ENCODE measurements at places on chromosomes 11 and 22. TPM values are rescaled to one million over a fixed set of nuclear protein-coding genes. Genes with fewer than 3 reads are reported as not detected.
A peak's percentile ranks its signal among the peaks of the same experiment; 100 is the strongest.

- peak; percentile 86 for DNase-seq
Observed at GRCh38 chr11:66289548-66290329, 796 bp upstream of the YIF1A start.

DNA sequence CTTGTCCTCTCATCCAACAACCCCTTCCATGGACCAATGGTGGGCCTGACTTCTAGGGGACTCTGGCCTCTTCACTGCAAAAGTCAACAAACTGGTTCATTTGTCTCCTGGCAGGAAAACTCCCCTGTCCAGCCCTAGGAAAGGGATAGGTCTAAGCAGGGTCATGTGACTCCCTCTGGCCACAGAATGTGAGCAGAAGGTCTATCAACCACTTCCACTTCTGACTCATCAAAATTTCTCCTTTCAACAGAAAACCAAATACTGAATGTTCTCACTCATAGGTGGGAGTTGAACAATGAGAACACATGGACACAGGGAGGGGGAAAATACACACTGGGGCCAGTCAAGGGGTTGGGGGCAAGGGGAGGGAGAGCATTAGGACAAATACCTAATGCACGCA is 1.3 kb upstream of the ISX start:
- DNase-seq = no peak

GRCh38 chr11:62539238-62539925 is 7.2 kb downstream of the AHNAK start:
- peak; percentile 69 for DNase-seq

The SLC25A45 gene
- 15.7 TPM for total RNA-seq

- no peak for DNase-seq
Observed at GRCh38 chr11:706957-707816, 1.2 kb downstream of the EPS8L2 start.

GRCh38 chr11:64804346-64805210 is 1.6 kb upstream of the MAP4K2 start:
- no peak for DNase-seq

DNA sequence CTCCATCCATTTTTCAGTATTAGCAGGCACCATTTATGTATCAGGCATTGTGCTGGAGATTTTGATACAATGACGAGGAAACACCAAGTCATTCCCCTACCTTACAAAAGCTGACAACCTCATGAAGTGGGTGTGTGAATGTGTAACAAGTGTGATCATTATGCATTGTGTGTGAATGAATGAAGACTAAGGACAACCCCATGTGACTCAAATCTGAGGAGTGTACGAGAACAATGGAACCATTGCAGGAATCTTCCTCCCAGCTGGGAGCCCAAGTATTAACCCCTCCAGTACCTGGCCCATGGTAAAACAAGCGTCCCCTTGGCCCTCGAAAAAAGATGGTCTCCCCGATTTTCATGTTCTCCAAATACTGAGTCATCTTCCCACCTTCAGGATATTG is 4.4 kb downstream of the CYB5R2 start:
- DNase-seq = no peak

GRCh38 chr11:31500560-31500959 is 8.9 kb downstream of the IMMP1L start:
- DNase-seq = no peak

DNA sequence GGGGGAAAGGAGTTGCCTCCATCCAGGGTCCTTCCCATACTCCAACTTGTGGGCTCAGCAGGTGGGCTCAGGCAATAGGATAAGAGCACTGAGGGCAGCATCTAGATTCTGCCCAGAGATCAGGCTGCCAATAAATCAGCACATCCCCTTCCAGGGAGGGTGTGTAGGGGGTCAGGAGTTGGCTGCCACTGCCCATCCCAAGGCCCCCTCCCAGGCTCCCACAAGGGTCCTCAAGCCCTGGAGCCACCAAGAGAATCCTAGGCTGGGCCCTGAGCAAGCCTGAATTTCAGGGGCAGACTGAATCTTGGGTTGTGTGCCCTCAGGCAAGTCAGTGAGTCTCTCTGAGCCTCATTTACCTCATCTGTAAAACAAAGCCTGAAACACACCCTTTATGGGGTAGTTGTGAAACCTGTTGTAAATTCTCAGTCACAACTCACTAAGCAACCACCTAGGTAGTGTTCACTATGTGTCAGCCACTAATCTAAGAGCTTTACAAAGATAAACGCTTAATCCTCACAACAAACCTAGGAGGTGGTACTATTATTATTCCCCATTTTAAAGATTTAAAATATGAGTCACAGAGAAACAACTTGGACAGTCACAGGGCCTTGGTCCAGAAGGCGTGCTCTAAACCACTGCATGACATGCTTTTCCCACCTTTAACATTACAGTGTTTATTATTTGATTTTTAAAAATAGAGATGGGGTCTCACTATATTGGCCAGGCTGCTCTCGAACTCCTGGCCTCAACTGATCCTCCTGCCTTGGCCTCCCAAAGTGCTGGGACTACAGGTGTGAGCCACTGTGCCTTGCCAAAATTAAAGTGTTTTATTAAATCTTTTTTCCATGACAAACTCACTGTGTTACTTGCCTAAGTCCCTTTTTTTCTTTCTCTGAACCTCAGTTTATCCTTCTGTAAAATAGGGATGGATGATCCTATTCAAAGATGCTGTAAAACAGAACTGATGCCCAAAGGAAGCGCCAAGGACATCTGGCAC is 36.2 kb downstream of the LMO1 start:
- no peak for DNase-seq

GRCh38 chr11:134346101-134346975 is 14.6 kb downstream of the GLB1L2 start:
- no peak for DNase-seq

The PCF11 gene
- total RNA-seq = 51.9 TPM

GRCh38 chr11:19337779-19338178 is 97.0 kb upstream of the E2F8 start:
- no peak for DNase-seq

DNA sequence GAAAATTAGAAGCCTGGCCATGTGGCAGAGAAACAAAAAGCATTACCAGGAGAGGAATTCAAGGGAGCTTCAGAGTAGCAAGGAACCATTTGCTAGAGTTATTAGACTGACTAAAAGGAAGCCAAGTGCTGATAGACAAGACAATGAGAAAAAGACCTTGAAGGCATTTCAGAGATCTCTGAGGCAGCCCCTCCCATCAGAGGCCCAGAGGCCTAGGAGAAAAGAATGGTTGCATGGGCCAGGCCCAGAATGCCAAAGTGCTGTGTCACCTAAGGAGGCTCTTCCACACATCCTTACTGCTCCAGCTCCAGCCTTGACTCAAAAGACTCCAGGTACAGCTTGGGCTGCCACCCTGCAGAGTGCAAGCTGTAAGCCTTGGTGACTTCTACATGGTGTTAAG is 61.8 kb upstream of the POU2AF2 start:
- DNase-seq = no peak

- no peak for DNase-seq
Observed at GRCh38 chr22:45268167-45268957, 16.4 kb upstream of the UPK3A start.

DNA sequence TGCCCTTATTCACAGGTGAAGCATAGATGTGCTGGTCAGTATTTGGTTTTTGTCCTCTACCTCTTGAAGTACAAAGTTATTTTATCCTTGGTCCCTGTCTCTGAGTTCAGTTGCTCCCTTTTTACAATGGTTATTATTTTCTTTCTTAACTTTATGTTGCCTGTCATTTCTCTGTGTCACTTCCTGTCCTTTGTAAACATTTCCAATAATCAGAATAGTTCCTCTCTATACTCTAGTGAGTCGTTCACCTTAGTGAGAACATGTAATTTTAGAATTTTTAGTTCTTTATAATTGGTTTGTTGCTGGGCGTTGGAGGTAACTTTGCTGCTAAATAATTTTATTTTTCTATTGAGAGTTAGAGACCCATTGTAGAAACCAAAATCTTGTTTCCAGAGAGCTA is 16.0 kb downstream of the CSTPP1 start:
- no peak for DNase-seq

- DNase-seq = no peak
Observed at GRCh38 chr11:22246992-22247391, 54.1 kb downstream of the ANO5 start.

All from activated naive CD8-positive, alpha-beta T cell treated with anti-CD3 and anti-CD28 coated beads for 36 hours (primary cell).